ENCODE measurements at places on chromosomes 3 and 15. TPM values are rescaled to one million over a fixed set of nuclear protein-coding genes. Genes with fewer than 3 reads are reported as not detected.

- DNase-seq: no peak
These were observed 28.6 kb downstream of the TASOR start for GRCh38 chr3:56654460-56654859.

- DNase-seq: no peak
These were observed 760.4 kb downstream of the ZPLD1 start for GRCh38 chr3:103195216-103195615.

DNA sequence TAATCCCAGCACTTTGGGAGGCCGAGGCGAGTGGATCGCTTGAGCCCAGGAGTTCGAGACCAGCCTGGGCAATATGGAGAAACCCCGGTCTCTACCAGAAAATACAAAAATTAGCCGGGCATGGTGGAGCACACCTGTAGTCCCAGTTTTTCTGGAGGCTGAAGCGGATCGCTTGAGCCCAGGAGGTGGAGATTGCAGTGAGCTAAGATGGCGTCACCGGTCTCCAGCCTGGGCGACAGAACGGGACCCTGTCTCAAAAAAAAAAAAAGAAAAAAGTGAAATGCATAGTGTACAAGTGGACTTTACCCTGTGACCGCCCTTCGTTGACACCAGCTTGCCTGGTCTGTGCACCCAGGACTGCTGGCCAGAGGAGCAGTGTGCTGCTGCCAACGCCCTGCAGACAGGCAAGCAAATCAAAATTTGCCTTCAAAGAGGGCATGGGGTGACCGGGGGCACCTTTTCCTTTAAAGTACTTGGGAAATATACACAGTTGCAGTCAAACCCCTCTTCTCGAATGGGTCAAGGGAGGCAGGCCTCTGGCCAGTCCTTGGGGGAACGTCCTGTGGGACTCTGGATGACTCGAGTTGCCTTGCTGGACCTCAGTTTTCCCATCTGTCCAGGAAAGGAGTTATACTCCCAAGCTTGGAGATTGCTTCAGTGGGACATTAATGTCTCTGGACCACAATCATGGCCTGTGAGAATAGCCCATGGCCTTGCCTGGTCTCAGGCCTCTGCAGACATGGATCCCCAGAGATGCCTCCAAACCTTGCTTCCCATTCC, 1.0 kb downstream of the XYLB start:
- DNase-seq: no peak

DNA sequence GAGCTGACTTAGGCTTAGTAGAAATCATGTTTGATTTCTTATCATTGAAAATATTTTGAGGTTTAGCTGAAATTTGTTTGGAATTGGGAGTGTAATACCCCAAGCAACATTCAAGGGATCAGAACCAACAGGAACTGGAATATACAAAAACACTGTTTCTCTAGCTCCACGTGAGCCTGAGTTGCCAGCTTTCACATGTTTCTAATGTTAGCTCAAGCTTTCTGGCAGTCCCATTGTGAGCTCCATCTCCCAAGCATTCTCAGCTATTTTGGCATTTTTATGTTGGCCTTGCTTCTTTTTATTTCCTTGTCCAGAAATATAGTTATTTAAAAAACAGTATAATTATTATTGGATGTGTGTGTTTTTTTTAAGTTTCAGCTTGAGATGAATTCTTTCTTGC, 427.1 kb upstream of the DPH6 start:
- no peak for DNase-seq

The KIF15 gene
- 0.85 TPM for total RNA-seq

DNA sequence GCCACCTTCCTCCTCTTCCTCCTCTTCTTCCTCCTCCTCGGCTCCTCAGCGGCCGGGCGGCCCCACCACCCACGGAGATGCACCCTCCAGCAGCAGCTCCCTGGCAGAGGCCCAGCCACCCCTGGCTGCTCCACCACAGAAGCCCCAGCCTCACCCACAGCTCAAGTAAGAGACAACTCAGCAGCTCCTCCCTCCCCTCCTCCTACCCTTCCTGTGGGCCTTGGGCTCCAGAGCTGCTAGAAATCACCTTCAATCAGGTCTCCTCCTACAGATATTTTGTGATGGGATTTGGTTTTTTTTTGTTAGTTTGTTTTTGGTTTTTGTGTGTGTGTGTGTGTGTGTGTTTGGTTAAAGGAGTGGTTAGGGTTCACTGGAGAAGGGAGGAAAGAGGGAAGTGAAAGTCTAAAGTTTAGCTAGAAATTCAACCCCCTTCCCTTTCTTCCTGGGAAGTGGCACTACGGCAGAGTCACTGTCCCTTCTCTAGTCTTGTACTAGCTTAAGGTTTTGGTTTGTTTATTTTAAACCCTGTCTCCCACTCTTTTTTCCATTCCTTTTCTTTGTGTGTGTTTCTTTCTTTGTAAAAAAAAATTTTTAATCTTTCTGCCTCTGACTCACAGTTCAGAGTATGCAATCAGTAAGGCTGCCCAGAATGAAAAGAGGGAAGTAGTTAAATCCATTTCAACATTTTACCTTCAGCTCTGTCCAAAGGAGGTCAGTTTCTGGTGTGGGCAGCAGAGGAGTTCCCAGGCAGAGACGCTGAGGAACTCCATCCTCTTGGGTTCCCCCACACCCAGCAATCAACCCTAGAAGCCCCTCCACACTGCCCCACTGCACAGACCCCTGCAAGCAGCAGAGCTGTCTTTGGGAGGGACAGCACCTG, 29.0 kb upstream of the TIMP4 start:
- DNase-seq: peak; percentile 54
